ENCODE measurements at places on chromosomes 6 and 20.

GRCh38 chr6:137177611-137178010 lies 4.2 kb upstream of the IL22RA2 start:
- DNase-seq = no peak

- DNase-seq = no peak
These were observed 163.6 kb downstream of the SYNDIG1 start for GRCh38 chr20:24633026-24633425.

DNA sequence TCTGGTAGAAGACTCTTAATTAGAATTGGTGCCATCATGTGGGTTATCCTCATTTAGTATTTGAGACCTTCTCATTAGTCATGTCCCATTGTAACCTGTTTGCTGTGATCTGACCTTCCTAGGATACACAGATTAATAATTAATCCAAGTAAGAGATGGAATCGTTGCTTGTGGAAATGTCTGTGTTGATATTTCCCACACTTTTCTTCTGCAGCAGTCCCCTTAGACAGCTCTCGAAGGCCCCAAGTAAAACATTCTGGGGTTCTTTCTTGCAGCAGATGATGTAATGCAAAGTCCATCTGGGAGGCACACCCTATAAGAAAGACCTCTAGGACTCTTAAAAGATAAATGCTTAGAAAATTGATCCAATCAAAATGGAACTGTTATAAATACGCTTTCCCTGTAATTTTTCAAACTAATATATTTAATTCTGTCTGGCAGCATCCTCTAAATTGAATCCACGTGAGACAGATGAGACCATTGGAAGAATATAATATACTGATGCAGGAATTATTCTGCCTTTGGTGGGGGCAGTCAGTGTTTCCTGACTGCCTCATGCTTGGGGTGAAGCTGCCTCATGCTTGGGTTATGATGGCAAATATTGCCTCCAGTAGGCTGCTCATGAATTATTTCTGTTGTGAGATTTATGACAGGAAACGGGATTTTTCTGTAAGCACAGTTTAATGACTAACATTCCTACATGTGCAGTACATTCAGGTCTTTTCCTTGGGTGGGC lies 54.5 kb upstream of the ARMC2 start:
- DNase-seq = no peak

DNA sequence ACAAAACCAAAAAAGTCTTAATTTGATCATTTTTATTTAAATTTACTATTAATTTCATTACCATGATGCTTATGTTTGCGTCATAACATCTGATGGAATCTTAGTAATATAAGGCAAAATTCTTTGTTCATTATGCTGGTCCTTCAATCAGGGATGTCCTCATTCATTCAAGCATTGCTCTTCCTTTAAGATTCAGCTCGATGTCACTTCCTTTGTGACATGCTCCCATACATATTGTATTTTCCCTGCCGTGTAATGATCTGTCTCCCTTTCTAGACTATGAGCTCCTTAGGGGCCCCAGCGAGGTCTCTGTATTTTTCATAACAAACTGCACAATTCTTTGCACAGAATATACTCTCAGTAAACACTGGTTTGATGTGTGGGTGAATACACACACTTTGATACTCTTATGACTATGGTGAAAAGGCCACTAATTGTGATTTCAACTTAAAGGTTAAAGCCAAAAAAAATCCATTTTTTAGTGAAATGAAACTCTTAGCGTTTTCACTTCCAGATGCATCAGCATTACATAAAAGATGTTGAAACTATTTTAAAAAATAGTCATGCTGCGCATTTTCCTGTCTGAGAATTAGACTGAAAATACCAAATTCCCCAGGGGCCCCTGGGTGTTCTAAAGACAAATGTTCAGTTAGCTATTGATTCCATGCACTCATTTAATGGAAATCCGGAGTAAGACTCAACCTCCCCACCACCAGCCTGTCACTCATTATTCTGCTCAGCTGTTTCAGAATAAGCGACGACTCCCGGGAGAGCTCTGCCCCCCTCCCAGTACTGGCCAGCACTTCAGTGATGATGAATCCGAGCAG lies 169.7 kb downstream of the ATXN1 start:
- DNase-seq = no peak

DNA sequence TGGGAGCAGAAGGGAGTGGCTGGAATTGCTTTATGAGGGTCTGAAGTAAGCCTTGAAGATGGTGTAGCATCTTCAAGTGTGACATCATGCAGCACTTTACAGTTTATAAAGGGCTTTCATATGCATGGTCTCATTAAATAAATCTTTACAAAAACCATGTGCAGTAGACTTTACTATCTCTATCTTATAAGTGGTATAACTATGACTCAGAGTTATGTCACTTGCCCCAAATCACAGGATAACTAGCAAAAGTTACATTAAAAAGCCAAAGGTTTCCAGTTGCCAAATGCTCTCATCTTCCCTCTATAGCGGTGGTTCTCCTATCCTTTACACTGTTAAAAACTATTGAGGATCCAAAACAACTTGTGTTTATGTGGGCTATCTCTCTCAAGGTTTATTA lies 687.7 kb upstream of the MARCKS start:
- no peak for DNase-seq

- DNase-seq = no peak
These were observed 202.6 kb downstream of the DTNBP1 start for GRCh38 chr6:15460110-15460727.

DNA sequence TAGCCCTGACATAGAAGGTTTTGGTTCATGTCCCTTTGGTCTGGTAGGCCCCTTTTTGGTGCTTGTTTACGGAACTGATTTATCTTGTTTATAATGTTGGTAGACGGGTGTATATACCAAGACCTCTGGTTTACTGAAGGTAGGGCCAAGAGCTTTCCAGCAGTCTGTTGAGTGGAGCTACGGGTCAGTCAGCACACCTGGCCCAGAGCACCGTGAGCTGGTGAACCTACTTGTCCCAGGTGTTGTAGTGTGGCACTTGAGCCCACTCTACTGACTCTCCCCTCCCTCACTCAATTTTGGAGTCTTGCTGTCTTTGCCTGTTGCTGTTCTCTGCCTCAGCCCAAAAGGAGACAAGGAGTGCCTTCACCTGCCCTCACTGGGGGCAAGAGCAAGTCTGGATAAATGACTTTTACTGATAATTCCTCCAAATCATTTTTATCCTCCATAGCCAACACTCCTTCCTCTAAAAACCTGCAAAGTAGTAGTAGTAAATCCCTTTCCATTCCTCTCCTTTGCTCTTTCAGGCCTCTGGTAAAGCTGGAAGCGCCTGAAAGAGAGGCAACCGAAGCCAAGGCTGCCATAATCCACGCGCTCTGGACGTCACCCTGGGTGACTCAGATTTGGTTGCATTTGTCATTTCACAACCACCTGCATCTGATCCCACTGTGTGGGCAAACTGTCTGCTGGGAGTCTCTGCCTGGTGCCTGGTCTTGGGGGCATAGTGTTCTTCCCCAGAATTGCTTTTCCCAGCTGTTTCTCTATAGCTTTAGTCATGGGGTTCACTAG lies 22.2 kb downstream of the RREB1 start:
- DNase-seq = no peak

DNA sequence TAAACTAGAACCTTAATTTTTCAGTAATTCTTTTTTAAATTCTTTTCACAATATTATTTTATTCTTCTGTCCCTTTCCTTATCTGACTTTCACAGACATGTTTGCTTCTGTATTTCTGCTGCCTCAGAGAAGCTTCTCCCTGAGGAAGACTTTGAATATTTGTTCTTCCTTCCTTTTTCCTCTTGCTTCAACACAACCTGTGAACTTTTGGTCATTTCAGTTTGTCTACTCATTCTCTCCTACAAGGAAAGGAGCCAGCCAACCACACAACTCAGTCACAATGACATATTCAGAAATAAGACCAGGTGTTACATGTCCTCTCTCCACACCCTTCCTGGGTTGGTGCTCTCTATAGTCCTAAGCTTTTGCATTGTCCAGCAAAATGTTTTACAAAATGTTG lies 310.4 kb downstream of the TFAP2B start:
- DNase-seq = no peak

GRCh38 chr6:53148684-53149083 lies at the start of gene GCM1:
Gene GCM1 (minus strand): TSS chr6:53148841. CDS start chr6:53145632, 3,209 bp downstream.
- DNase-seq = no peak

DNA sequence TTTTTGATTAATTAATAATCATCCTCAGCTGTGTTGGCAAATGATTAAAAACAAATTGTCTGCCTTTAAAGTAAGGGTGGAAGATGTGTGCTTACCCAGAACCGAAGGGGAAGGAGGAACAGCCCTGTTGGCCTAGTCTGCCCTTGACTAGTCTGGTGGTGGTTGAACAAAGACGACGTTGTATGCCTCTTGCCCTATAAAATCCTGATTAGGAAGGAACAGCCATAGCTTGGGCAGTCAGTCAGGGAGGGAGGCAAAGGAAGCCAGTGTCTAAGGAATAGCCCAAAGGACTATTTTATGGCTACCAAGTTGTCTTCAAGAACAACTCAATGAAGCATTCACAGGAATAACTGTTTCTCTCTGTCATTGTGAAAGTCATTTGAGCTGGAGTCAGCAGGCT lies 70.7 kb downstream of the PRDM1 start:
- no peak for DNase-seq

DNA sequence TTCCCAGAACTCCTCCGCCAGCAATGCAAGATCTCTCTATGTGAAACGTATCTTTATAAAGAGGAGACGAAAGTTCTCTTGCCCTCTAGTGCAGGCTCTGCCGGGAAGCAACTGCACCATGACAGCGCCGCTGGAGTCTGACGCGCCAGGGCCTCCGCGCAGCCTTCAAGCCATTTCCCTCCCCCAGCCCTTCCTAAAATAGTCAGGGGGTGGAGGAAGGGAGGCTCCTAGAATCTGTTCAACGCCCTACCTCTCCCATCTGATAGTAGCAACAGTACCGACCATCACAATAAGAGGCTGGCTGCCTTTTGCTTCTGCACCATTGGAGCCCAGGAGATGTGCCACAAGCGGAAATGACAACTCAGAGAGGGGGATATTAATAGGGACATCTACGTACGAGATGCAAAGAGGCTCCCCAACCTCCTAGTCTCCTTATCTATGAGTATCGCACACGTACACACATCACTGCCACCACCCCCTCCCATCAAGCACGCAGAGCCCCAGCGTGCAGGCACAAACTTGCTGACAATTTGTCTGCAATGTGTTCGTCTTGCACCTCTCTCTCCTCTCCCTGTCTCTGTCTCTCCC lies 1.0 kb downstream of the SYNE1 start:
- DNase-seq = peak; percentile 75

GRCh38 chr6:2659882-2660281 lies 90.8 kb downstream of the MYLK4 start:
- no peak for DNase-seq

- no peak for DNase-seq
These were observed 52.6 kb upstream of the SLC22A1 start for GRCh38 chr6:160069050-160069454.

DNA sequence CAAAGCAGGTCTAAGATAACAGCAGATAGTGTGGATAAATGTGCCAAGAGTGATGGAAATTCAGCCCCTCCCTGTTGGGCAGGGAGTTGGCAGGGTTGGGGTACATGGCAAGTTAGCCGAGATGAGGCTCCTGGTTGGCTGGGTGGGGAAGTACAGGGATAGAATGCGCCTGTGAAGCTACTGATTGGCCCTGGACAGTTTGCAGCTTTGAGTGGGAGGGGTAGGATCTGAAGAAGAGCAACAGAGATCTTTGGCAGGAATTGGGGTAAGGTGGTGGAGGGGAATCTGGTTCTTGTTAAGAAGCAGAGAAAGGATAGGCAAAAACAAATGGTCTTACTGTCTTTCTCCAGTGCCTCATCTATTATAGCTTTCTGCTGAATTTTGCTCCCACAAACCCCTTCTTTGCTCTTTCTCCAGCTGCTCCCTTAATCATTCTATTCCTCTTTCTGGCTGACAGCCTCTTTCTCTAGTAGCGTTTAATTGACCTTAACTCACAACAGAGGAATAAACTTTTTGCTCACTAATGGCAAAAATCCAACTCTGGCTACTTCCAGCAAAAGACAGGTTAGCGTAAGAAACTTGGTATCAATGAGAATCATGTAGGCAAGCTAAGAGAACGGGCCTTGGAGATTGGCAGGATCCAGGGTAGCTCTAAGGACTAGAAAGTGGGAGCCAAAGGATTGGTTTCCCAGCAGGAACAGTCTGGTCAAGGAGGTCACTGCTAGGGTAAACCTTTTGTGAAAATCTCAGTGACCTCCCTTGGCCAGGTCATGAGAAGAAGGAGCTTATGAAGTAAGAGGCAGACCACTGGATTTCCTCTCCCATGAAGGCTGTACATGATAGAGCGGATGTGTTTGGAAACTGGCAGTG lies 86.3 kb upstream of the CARMIL1 start:
- DNase-seq = no peak

DNA sequence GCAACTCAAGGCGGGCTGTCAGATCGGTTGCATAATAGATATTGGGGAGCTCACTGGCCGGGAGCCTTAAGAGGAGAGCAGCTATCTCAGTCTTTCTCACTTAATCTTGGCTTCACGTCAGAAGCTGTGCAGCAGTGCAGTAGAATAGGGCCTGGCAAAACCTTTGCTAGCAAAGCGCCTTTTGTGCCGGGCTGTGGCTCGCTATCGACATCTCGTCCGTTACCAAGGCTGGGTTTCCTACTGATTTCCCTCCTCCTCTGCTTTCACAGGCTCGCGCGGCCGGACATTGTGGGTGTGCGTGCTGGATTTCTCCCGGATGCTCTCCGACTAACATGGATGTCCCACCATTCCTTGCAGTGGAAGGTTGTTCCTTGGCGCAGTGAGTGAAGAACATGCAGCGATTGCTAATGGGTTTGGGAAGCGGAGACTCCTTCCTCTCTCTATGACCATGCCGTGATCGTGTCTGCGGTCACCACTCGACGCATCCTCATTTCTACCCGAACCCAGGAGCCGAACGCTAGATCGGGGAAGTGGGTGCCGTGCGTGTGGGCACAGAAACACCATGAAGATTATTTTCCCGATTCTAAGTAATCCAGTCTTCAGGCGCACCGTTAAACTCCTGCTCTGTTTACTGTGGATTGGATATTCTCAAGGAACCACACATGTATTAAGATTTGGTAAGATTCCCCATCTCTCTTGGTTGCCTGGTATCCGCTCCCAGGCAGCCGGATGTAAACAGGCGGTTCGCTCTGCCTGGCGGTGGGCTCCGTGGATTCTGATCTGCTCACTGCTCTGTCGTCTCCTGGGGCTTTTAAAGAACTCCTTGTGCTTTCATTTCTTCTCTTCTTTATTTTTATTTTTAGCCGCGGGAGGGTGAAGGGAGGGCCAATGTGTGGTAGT lies 5.5 kb downstream of the GRIK2 start:
- no peak for DNase-seq

DNA sequence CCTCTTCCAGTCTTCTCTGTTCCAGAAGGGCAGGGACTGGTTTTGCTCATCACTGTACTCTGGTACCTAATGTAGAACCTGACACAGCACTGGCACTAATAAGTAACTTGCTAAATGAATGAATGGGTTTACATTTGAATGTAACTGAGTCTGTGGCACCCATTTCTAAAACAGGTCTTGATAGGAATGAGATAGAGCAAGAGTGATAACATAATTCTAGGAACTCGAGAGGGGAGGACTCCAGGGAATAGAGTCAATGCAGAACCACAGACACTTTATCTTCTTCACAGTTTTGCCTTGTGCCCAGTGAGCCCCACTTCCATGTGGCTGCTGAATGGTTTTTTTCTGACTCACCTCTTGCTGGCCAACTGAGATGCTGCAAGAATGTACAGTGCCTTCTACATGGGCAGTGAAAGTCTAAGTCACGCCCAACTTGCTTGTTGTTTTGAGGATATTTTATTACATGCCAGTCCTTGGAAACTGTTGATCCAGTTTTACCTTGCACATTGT lies 61.1 kb downstream of the TBC1D7 start:
- no peak for DNase-seq
